ENCODE measurements at places on chromosomes 13 and 19. TPM values are rescaled to one million over a fixed set of nuclear protein-coding genes. Genes with fewer than 3 reads are reported as not detected.
A peak's percentile ranks its signal among the peaks of the same experiment; 100 is the strongest.

GRCh38 chr13:27141746-27142145, 29.9 kb downstream of the USP12 start:
- no peak for DNase-seq

- DNase-seq, result no peak
These were observed 99.5 kb upstream of the SPATA13 start for GRCh38 chr13:24060993-24061392.

GRCh38 chr13:106449096-106449495, 86.4 kb downstream of the EFNB2 start:
- no peak for DNase-seq

GRCh38 chr13:72808917-72809500, 27.1 kb downstream of the PIBF1 start:
- no peak for DNase-seq

GRCh38 chr19:13215572-13216380, 65.6 kb downstream of the IER2 start:
- peak; percentile 17 for DNase-seq

DNA sequence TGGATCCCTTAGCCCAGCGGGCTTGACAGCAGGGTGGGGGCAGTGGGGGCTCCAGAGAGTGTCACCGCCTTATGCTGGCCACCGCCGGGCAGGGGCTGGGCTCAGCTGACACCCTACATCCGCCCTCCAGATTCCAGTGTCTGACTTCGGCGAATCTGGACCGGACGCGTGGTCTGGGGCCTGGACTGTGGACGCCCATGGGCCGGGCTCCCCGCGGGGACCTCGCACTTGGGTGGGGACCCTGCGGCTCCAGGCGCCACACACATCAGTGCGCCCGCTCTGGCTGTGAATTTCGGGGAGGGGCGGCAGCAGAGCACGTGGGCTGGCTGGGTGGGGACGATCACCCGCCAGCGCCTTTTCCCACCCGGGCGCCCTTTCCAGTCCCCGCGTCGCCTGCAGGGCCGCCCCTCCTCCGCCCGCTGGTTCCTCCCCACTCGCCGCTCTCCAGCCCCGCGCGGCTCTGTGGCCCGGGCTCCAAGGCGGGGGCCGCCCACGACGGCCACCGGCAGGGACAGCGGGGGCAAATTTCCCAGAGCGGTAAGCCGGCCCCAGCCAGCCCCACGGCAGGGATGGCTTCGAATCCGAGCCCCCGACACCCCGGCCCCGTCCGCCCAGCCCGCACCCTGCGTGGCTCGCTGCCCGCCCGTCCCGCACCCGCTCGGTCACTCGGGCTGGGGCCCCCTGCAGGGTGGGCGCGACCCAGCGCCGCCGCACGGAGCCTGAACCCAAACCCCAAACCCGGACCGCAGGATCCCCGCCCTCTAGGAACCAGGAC, 23.3 kb upstream of the ZNF99 start:
- DNase-seq, result no peak

GRCh38 chr13:44219577-44220548, 153.8 kb upstream of the SERP2 start:
- DNase-seq, result no peak

GRCh38 chr13:100899720-100900316, 225.2 kb upstream of the TMTC4 start:
- DNase-seq, result no peak

- DNase-seq, result no peak
These were observed 23.8 kb downstream of the TEX101 start for GRCh38 chr19:43438291-43439031.

DNA sequence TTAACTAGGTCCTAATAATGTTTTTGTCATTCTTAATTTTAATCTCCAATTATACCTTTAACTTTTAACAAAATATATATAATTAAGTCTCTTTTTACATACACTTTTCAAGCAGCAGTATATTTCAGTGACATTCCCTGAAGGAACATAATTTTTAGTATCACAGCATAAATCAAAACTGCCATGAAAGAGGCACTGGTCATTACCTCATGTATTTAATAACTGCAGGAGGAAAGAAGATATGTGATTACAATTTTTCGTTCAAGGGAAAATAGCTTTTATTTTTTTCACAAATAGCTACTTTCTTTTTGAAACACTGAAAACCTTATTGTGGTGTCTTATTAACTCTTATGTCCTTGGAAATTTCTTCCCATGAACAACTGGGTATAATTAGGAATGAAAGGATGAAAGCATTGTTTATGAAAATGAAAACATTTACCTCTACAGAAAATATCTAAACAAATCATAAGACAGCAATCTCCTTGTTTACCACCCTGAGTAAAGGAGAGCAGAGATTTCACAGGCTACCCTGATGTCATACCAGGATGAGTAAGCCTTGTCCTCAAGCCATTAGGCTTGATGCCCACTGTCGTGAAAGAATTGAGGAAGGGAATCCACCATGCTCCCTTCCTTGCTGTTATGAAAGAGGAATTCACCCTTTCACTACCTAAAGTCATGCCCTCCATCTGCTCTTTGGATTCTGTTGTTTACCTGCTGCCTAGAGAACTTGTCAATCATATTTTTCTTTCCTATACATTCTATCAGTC, 877.2 kb upstream of the PCDH20 start:
- DNase-seq, result no peak

DNA sequence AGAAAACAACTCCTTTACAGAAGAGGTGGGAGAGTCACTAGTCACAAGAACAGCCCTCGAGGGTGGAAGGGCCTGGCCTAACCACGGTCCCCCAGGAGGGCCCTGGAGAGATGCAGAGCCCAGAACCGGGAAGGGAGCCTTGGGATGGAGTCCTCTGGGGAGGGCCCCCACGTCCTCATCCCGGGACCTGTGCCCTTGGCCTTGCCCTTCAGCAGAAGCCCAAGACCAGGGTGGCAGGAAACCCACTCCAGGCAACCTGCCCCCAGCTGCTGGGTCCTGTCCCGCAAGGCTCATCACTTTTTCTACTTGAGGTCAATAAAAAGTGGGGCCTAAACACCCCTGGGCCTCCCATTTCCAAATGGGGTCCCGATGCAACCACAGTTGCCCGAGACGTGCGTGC, 2.3 kb upstream of the ATP8B3 start:
- DNase-seq, result no peak

DNA sequence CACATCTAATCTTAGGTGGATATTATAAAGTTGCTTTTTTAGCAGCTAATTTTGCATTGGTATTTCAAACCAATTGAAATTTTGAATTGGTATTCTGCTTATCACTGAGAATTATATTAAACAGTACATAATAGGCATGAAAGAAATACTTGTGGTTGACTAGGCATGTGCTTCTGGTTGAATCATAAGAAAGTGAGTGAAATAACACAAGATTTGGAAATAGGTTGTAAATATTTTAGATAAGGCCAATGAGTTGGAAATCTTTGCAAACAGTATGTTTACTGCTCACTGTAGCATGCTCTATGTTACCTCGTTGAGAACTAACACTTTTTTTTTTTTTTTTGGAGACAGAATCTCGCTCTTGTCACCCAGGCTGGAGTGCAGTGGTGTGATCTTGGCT, 66.8 kb upstream of the RFC3 start:
- DNase-seq, result no peak

DNA sequence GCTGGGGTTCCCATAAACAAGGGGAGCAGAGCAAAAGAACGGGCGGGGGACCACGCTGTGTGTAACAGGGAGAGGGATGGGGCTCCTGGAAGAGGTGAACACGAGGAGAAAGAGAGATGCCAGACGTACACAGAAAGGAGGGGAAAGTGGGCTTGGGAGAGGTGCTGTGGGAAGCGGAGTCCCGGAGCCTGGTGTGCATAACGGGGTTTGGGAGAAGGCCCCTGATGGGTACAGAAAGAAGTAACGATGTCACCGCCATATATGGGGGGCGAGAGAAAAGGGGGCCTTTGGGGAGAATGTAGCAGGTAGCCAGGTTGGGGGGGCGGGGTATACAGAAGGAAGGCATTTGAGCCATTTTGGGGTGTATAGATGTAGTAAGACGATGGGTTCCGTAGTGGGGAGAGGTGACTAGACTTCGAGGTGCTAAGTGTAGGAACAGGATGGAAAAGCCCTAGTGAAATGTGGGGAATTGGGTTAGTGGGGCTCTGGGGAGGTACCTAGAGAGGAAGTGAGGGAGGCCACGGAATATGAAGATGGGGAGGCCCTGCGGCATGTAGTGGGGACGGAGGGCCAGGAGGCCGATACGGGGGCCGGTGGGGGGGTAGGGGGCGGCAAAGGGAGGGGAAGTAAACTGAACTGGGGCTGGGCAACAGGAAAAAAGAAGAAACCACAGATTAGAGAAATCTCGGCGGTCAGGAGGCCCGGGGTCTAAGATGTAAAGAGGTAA, 787 bp downstream of the ZNF580 start:
- DNase-seq, result no peak

DNA sequence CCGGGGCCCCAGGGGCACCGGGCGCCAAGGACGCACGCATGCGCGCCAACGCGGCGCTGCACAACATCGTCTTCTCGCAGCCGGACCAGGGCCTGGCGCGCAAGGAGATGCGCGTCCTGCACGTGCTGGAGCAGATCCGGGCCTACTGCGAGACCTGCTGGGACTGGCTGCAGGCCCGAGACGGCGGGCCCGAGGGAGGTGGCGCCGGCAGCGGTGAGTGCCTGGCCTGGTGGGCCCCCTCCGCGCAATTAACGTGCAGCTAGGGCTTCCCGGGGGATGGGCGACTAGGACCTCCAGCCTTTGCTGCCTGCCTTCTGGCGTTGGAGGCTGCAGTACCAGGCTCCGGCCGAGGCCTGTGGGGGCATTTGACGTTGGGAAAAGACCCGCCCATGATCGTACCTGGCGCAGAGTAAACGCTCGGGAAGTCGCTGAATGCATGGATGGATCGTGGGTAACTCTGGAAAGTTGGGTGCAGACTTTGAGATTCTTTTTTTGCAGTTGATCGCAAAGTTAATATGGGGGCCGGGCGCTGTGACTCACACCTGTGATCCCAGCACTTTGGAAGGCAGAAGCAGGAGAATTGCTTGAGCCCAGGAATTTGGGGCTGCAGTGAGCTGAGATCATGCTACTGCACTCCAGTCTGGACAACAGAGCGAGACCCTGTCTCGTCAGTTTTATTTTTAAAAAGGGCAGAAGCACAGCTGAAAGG, 7.3 kb downstream of the APC2 start:
- no peak for DNase-seq

GRCh38 chr19:18833141-18833476, 1.4 kb downstream of the UPF1 start:
- no peak for DNase-seq

DNA sequence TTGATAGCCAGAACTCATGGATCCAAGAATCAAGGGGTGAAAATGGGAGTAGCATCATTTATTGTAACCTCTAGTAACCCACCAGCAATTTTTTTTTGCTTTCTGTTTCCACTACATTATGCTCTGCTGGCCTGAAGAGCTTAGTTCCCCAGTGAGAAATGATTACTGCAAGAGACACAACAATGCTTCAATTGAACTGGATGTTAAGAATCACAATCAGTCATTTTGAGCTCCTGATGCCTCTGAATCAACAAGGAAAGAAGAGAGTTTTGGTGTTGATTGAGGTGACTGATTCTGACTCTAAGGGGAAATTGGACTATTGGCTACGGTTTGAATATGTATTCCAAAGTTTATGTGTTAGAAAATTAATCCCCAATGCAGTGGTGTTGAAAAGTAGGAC, 1084.4 kb downstream of the SLITRK1 start:
- DNase-seq, result no peak

- no peak for DNase-seq
These were observed 38.7 kb downstream of the ATP11A start for GRCh38 chr13:112728375-112729126.

DNA sequence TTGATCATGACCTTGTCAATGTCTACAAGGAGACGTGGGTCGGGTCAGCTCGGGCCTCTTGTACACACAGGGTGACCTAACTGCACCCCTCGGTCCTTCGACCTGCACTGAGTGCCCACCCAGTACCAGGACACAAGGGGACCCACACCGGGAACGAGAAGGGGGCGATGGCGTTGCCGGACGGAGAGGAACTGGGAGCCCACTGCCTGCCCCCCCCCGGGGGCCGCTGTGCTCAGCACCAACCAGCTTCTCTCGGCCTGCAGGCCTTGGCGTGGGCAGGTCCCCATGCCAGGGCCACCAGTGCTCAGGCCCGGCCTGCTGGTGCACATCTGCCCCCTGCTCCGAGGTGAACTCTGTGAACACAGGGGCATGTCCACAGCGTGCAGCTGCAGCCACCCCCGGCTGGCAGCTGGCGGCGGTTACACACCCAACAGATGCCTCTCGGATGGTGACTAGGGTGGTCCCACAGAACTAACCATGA, 14.1 kb downstream of the CFD start:
- DNase-seq, result no peak

DNA sequence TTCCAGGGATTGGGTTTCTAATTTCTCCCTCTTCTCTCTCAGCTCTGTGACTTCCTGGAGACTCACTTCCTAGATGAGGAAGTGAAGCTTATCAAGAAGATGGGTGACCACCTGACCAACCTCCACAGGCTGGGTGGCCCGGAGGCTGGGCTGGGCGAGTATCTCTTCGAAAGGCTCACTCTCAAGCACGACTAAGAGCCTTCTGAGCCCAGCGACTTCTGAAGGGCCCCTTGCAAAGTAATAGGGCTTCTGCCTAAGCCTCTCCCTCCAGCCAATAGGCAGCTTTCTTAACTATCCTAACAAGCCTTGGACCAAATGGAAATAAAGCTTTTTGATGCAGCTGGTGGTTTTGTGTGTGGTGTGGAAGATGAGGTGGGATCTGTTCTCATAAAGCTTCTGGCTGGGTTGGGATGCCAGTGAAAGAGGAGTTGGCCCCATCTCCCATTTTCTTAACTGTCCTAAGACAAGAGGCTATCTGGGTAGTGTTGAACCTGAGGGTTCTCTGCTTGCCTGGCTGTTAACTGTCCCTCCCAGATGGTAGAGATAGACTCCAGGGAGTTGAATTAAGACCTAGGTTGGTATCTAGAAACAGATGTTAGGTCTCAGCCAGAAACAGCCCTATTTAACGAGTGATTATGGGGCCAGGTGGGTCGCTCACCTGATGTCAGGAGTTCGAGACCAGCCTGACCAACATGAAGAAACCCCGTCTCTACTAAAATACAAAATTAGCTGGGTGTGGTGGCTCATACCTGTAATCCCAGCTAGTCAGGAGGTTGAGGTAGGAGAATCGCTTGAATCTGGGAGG, 1.6 kb downstream of the FTL start:
- DNase-seq, result no peak

- no peak for DNase-seq
These were observed 766.4 kb downstream of the GPC5 start for GRCh38 chr13:92164822-92165221.

DNA sequence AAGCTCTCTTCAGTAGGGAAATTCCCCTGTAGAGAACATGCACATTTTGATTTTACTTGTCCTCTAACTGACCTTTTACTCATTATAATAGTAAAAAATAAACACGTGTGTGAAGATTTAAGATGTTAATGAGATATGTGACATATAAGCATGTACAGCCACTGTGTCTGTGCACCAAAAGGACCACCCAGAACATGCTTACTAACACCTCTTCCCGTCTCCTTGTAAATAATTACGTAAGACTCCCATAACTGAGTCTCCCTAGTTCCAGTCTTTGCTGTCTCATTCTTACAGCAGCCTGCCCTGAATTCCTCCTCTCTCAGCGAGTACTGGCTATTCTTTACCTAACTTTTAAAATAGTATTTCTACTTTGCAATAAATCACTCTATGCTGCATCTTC, 53.6 kb downstream of the ZNF100 start:
- no peak for DNase-seq

The ZNF177 gene
- total RNA-seq, result 0.27 TPM

The TEX26 gene
- total RNA-seq, result not detected

The ERICH4 gene
- total RNA-seq, result not detected

The PTBP1 gene
- 1,071 TPM for total RNA-seq

The FGF9 gene
- 3.0 TPM for total RNA-seq

The NKPD1 gene
- 0.33 TPM for total RNA-seq

The DENND1C gene
- total RNA-seq, result 59.1 TPM

The ETV2 gene
- total RNA-seq, result 1.2 TPM

The ELAVL3 gene
- not detected for total RNA-seq

The SLC5A5 gene
- 1.6 TPM for total RNA-seq

All from activated T-cell treated with anti-CD3 and anti-CD28 coated beads, Interleukin-2, amount 50 U/mL, for 4 hours (primary cell).